ENCODE measurements at places on chromosomes 6 and 20.

DNA sequence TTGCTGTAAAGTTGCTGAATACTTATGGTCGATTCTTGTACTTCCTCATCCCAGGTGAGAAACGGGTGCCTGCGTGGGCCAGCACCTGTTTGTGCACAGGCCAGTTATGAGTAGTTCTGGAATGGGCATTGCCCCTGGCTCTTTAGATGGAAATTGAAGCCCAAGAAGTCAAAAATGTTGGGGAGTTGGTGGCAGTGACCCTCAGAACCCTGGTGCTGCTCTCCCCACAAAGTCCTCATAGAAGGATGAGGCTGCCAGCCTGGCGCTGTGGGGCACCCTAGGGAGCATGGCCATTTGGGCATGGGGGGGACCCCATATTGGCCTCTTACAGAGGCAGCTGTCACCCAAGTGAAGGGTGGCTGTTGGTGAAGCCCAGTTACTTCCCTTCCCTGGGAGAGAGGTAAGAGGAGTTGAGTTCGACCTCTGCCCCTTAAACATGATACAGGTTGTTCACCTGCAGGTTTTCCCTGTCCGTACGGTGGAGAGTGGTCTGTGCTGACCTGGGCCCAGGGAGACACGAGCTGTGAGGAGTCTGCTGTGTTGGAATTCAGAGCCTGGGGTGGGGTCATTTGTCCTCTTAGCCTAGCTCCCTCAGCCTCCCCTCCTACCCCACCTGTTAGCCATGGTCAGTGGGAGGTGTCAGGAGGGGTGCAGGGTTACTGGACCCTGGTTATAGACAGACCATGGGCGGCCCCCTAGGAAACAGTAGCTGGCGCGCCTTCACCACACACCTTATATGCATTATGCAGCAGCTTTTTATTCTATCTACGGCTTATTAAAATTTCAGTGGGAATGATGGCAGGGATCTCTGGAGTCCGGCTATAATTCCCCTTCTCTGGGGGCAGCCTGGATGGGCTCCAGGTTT lies 4.9 kb downstream of the HMGA1 start:
- no peak for DNase-seq

DNA sequence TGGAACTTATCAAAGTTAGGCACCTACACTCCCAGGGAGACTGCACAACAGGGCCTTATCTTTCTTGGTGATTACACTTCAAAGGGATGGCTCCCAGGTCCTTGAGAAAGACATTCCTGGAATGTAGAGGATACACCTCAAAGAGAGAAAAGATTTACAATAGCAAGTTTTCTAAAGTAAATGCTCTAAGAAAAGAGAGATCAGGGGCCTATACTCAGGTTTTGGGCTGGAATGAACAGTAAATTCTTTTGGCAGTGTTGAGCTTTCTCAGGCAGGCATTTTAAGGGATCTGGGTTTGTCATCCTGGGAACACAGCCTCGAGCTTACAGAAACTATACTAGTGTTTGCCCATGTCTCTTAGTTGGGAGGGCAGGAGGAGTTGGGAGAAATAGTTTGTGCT lies 31.7 kb upstream of the ME1 start:
- DNase-seq: no peak

DNA sequence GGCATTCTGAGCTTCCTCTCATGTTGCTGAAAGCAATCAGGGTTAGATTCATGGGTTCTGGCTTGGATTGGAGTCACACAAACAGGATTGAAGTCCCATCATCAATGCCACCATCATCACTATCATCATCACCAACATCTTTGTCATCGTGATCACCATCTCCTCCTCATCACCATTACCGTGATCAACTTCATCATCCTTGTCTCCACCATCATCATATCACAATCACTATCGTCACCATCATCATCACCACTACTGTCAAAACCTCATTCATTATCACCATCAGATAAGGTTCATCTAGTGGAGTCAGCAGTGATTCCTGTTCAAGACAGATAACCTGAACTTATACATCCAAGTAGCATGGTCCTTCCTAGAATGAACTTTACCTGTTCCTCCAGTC lies 193.8 kb upstream of the RIN2 start:
- DNase-seq: no peak

DNA sequence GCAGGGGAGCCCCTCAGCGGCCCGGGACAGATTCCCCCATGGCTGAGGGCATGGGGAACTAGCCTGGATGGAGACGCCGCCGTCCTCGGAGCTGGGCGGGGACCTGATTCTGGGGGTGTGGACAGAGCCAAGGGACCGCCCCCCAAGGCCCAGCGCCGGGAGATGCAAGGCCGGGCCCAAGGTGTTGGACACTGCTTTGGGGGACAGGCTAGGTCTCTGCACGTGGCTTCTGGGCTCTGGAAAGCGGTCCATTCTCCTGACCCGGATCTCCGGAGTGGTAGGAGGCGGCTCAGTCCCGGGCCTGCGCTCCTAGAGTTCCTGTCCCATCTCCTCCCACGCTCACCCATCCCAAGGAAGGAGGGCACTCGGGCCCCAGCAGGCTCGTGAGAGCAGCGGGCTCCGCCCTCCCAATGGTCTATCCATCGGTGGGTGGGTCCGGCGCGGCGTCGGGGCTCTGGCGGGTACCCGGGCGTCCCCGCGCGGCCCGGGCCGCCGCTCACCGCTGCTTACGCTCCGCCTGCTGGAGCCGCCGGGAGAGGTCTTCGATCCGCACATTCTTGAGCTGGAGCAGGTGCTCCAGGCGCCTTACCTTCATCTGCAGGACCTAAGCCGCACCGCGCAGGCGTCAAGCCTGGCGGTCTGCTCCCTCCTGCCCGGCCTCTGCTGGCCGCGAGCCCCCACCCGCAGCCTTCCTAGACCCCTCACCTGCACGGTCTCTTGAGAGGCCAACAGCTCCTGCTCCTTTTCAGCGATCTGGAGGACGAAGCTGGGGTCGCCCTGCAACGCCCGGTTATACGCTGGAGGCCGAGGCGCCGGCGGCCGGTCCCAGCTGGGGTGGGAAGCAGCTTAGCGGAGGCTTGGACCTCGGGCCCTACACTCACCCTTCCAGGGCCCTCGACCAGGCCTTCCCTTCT lies 3.3 kb downstream of the SPEF1 start:
- no peak for DNase-seq

- DNase-seq: no peak
Measured at GRCh38 chr20:37590938-37591490, 63.3 kb upstream of the BLCAP start.

GRCh38 chr6:150696190-150696589 lies 96.5 kb downstream of the PLEKHG1 start:
- DNase-seq: no peak

All from activated T-cell treated with anti-CD3 and anti-CD28 coated beads for 24 hours (primary cell).